Activated naive CD4-positive, alpha-beta T cell (primary cell): ENCODE measurements at places on chromosomes 7 and 10.

- no peak for DNase-seq
Measured at GRCh38 chr7:70728872-70729552, 402.9 kb upstream of the GALNT17 start.

- no peak for DNase-seq
Measured at GRCh38 chr7:21743493-21743892, 200.7 kb downstream of the DNAH11 start.

GRCh38 chr7:155953781-155954549 lies 141.7 kb upstream of the SHH start:
- no peak for DNase-seq

GRCh38 chr10:114174695-114175188 lies 739 bp upstream of the CCDC186 start:
- DNase-seq = peak; percentile 22

DNA sequence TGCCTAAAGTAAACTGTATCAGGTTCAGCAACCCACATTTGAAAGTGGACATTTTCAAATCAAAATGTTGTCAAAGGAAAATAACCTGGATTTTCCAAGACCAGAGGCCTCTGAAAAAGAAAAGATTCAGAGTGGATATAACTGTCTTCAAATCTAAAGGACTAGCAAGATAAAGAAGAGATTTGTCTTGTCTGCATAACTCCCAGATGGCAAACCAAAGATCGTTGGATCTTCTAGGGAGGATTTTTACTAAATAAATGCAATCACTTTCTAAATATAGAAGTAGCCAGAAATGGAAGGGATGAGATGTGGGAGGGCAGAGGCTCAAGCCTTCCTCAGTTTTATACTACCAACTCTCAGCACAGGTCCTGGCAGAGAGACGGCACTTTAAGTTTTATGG lies 39.0 kb downstream of the CABCOCO1 start:
- DNase-seq = no peak
